ENCODE measurements at places on chromosomes 1 and 21.

- DNase-seq: no peak
Observed at GRCh38 chr1:53133261-53134041, 9.0 kb downstream of the SLC1A7 start.

DNA sequence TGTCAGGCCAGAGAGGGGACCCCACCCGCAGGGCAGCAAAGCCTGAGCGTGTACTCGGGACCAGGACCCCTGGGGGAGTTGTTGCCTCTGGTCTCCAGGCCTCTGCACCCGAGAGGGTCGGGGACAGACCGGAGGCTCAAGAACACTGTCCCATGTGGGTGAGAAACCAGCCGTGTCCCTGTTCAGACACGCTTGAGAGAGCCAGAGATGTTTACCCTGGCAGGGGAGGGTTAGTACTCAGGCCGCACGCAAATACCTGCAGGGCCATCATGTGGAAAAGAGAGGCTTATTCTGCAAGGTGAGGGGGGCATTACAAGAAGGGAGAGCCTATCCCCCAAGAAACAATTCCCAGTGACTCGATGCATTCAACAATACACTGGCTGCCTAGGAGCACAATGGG is 74.0 kb upstream of the ARHGEF16 start:
- DNase-seq: no peak

GRCh38 chr1:23661887-23662286 is 29.7 kb upstream of the RPL11 start:
- DNase-seq: no peak

GRCh38 chr1:159011751-159012150 is 2.0 kb downstream of the IFI16 start:
- no peak for DNase-seq

GRCh38 chr1:166343276-166343675 is 176.5 kb upstream of the FAM78B start:
- no peak for DNase-seq

GRCh38 chr1:151995774-151996173 is 2.1 kb upstream of the S100A10 start:
- DNase-seq: no peak

DNA sequence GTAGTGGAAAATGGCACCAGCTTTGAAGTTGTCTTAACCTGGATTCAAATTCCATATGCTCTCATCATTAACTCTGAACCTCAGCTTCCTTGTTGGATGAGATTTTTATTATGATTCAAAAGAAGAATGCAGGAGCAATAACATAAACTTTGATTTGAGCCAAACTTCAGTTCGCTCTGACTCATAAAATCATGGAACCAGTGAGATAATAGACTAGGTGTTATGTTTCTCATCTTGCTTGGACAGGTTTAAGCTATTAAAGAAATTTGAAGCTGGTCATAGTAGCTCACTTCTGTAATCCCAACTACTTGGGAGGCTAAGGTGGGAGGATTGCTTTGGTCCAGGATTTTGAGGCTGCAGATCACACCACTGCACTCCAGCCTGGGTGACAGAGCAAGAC is 172.8 kb downstream of the CLEC20A start:
- no peak for DNase-seq

DNA sequence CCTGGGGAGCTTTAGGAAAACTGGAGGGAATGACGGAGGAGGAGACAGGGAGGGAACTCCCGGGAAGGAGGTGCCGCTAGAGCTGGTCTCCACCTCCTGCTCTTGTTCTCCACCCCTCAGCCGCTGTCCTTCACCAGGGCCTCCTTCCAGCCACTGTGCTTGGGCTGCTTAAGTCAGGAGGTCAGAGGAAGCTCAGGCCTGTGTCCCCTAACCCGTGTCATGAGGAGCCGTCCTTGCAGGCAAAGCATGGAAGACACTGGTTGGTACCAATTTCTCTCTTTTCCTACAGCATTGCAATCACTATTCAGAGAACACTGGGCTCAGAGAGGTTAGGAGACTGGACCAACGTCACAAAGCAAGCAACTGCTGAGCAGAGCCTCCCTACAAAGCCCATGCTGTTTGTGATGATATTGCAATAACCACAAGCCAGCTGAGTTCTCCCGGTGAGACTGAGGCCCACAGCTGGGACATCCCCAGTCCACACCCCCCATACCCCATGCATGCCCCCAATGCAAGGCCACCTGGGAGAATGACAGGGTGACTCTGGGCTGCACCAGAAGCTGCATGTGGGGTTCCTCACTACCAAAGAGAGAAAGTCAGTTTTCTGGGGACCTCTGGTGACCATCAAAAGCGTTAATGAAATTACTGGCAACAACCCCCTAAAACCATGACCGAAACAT is 427.5 kb downstream of the NPHP4 start:
- no peak for DNase-seq

- no peak for DNase-seq
Observed at GRCh38 chr1:6513320-6513801, 21.9 kb upstream of the PLEKHG5 start.

DNA sequence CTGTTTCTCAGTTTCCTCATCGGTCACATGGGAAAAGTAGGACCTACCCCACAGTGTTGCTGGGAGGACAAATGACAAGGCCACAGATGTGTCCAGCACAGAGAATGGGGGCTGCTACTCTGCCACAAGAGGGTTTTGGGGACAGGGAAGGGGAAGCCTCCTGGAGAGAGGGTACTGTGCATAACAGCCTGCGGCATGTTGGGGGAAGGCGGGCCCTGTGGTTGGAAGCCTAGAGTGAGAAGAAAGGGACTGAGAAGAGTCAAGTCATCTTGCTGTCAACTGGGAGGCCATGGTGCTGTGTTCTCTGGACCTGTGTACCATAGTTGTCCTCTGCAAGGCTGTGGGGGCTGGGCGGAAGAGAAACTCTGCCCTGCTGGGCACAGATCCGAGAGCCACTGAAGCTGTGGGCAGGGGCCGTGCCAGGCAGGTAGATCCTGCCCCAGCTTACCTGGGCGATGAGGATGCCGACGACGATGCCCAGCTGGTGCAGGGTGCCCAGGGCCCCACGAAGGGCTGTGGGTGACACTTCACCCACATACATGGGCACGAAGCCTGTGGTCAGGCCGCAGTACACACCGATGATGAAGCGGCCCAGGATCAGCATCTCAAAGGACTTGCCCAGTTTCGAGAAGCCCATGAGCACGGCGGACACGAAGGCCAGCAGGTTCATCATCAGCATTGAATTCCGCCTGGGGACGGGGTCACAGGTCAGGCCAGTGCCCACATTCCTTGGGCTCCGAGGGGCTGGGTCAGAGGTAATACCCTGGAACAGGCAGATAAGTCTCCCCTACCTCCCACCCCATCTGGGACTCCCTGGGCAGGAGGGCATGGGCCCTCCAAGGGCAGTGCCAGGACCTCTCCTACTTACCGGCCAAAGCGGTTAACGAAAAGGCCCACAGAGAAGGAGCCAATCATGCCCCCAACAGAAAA is 28.2 kb downstream of the SLC2A1 start:
- DNase-seq: no peak

DNA sequence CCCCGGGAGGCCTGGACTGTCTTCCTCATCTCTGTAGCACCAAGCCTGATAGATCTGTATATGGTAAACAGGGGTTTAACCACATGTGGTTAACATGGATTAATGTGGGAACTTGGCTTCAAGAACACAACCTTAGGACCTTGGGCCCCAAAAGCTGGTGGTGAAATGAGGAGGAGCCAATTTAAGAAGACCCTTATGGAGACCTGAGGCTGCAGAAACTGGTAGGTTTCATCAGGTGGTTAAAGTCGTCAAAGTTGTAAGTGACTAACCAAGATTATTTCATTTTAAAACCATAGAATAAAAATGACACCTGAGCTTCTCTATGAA is 14.0 kb downstream of the THEMIS2 start:
- no peak for DNase-seq

DNA sequence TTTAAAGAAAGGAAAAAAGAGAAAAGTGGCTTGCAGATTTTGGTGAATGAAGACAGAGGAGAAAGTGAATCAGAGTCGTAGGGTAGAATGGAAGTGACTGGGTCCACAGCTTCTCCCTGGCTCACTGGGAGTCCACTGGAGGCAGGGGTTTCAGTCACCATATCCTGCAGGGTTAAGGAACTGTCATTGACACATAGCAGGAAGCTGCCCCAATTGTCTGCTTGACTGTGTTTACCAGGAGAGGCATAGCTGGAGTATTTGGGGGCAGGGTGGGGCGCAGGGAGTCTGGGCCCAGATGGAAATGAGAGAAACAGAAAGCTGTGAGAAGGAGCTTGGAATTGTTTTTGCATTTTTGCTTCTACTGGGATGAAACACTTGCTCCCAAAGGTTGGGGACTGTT is 228.8 kb upstream of the CSF3R start:
- no peak for DNase-seq

DNA sequence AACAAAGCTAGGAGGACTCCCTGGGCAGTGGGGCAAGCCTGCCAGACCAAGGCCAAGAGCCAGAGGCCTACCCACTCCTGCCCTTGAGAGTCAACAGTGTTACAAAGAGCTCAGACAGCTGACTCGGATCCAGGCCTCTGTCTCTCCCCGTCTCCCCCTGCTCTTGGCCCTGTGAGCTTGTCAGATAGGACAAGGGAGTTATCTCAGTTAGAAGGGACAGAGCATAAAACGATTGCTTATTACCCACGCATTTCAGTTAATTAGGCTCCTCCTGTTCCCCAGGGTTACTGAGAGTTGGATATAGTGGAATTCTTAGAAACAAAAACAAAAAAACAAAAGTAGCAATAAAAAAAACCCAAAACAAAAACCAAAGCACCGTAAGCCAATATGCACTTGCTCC is 1.3 kb downstream of the SLC41A1 start:
- DNase-seq: no peak

DNA sequence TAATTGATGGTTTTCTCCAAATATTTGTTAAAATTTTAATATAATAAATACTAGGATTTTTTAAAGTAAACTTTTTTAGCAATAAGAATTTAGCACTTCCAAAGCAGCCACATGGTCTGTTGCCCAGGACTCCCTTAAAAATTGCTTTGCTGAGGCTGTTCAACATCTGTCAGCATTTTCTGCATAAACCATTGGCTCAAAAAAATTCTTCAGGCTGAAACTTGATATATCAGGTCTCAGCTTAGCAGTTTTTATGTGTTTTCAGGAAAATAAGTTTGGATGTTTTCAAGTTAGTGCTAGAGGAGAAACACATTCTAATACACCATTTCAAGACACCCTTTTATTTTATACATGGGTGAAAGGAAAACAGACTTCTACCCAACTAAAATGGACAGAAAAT is 69.1 kb upstream of the C1orf105 start:
- DNase-seq: no peak

GRCh38 chr1:51960262-51960661 is 30.2 kb downstream of the RAB3B start:
- no peak for DNase-seq

DNA sequence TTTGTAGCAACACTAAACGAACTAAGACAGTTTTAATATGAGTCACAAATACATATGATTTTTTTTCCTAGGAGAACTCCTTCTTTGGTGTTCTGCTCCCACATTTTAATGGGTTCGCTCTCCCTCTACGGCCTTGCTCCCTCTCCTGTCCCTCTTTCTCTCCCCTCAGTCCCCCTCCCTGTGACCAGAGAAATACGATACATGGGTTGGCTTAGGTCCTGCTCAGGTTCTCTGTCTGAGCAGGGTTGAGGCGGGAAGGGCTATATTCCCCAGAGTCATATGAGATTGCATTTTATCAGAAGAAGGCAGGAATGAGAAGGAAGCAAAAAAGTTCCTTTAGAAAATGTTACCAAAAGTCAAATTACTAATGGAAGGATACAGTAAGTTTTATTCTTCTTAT is 44.6 kb downstream of the UBE2U start:
- no peak for DNase-seq

GRCh38 chr1:169259816-169260215 is 107.8 kb downstream of the NME7 start:
- DNase-seq: no peak

GRCh38 chr1:213852107-213852506 is 135.7 kb upstream of the PROX1 start:
- DNase-seq: no peak

GRCh38 chr1:105359457-105359856 is 1609.8 kb downstream of the AMY1C start:
- no peak for DNase-seq

- no peak for DNase-seq
Observed at GRCh38 chr1:94345148-94345721, 73.0 kb upstream of the ABCD3 start.

GRCh38 chr21:32947736-32948135 is 78.0 kb upstream of the OLIG2 start:
- no peak for DNase-seq

GRCh38 chr1:24142546-24143534 is at the start of gene IL22RA1:
Gene IL22RA1 (minus strand): TSS chr1:24143140. CDS start chr1:24143082, 58 bp downstream.
- no peak for DNase-seq

GRCh38 chr1:171126504-171126903 is 35.8 kb downstream of the FMO3 start:
- no peak for DNase-seq

GRCh38 chr21:39048574-39048973 is 134.7 kb downstream of the PSMG1 start:
- DNase-seq: no peak

GRCh38 chr1:25615563-25616094 is 962 bp upstream of the MAN1C1 start:
- no peak for DNase-seq

GRCh38 chr1:159856576-159856975 is 5.9 kb downstream of the VSIG8 start:
- DNase-seq: no peak

GRCh38 chr1:151568626-151569088 is 28.5 kb downstream of the TUFT1 start:
- no peak for DNase-seq

GRCh38 chr1:179141592-179142251 is 59.9 kb downstream of the TOR3A start:
- DNase-seq: no peak

GRCh38 chr1:200660719-200661118 is 9.0 kb downstream of the DDX59 start:
- DNase-seq: no peak

- DNase-seq: no peak
Observed at GRCh38 chr1:153392822-153393221, 1.9 kb upstream of the S100A8 start.

- DNase-seq: no peak
Observed at GRCh38 chr1:20992322-20993056, 184.2 kb downstream of the EIF4G3 start.

- no peak for DNase-seq
Observed at GRCh38 chr1:84415396-84415795, 17.1 kb downstream of the DNASE2B start.

DNA sequence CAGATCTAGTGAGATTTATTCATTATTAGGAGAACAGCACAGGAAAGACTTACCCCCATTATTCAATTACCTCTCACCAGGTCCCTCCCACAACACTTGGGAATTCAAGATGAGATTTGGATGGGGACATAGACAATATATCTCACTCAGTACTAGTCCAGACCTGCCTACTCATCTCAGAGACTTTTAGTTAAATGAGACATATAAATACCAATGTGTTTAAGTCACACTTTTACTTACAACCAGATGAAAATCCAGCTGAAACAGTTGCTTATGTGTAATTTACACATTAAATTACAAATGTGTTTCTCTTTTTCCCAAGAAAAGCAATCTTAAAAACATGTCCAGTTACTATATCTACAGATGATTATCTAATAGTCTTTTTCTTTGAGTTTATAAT is 1145.6 kb downstream of the KCNT2 start:
- DNase-seq: peak; percentile 43
